ENCODE measurements at places on chromosomes 11 and 22. TPM values are rescaled to one million over a fixed set of nuclear protein-coding genes. Genes with fewer than 3 reads are reported as not detected.

CLMP gene
- 18.2 TPM for total RNA-seq

DNA sequence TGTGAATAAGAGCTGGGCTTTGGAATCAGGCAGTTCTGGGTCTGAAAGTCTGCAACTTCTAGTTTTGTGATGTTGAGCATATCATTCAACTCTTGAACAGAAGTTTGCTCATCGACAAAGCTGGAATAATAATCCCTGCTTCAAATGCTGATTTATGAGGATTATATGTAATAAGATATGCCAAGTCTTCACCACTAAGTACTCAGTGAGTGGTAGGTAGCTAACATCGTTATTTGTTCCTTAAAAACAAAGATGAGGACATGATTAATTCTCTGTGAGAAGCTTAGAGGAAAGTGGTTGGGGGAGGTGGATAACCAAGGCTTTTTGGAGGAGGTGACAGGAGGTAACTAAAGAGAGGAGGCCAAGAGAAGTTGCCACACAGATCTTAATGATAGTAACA is 96.5 kb downstream of the ME3 start:
- no peak for DNase-seq
- H3K4me3 ChIP-seq = no peak overlapping the region
- H3K4me1 ChIP-seq = peaks cover 5% of the 10 kb centered on the region
- no peak overlapping the region for H3K27ac ChIP-seq

DNA sequence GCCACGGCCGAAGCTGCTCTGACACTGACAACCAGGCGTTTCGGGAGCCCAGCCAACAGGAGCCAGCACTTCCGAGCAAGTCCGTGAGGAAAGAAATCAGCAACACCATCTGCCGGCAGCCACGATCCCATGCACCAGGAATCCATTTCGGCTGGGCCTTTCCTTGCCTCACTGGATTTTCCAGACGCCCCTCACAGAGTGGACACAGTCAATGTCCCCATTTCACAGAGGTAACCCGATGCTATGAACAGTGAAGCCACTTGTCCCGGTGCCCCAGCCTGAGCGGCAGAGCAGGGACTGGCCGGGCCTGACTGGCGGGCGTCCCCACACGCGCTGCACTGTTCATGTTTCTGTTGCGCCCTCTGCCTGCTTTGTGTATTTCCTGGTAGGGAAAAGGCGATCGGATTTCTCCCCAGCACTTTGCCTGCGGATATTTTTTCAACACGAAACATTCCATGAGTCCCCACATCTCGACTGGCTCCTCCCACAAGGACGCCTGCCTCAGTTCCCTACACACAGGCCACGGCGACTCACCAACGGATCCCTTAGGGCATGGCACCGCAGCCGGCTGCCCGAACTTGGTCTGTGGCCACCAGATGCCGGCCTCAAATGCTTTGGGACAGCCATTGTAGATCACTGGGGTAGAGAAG is 55.3 kb downstream of the TRMU start:
- H3K27me3 ChIP-seq = no peaks in the 10 kb centered on the region
- H3K36me3 ChIP-seq = no peaks in the 10 kb centered on the region
- DNase-seq = no peak
- 0 out of 2 replicates have a peak, but pooled peaks cover 3% of the 10 kb centered on the region for H3K4me1 ChIP-seq
- H3K27ac ChIP-seq = peak overlapping the region; percentile 57

DNA sequence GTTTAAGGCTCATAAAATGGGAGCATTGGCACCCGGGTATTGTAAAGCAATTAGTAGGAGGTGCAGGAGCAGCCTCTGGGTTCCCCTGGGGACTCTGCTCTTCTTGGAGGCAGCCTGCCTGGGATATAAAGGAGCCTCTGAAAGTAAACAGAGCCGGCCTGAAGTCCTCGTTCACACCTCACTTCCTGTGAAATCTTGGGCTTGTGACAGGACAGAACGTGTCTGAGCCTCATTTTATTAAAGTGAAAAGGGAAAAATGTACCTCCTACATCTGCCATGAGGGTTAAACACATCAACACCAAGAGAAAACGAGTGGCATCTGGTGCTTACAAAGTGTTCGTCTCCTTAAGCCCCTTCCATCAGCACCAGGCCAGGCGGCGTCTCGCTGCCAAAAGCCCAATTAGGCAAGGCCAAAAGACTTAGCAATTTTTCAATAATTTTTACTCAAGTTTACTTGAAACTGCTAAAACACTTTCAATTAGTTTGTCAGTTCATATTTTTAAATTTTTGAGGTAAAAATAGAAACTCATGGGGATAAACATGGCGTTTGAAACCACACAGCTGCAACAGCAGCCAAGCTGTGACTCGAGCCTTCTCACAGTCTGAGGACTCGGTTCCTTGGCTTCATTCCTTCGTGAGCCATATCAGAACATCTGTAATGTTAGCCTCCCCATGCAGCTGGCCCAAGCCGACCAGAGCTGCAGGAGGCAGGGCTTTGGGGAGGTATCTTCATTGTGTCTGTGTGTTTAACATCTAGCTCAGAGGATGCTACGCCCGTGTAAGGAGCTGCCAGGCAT is 33.6 kb downstream of the MAP6 start:
- H3K27ac ChIP-seq = no peak overlapping the region
- H3K4me3 ChIP-seq = no peak overlapping the region
- H3K27me3 ChIP-seq = no peaks in the 10 kb centered on the region

DNA sequence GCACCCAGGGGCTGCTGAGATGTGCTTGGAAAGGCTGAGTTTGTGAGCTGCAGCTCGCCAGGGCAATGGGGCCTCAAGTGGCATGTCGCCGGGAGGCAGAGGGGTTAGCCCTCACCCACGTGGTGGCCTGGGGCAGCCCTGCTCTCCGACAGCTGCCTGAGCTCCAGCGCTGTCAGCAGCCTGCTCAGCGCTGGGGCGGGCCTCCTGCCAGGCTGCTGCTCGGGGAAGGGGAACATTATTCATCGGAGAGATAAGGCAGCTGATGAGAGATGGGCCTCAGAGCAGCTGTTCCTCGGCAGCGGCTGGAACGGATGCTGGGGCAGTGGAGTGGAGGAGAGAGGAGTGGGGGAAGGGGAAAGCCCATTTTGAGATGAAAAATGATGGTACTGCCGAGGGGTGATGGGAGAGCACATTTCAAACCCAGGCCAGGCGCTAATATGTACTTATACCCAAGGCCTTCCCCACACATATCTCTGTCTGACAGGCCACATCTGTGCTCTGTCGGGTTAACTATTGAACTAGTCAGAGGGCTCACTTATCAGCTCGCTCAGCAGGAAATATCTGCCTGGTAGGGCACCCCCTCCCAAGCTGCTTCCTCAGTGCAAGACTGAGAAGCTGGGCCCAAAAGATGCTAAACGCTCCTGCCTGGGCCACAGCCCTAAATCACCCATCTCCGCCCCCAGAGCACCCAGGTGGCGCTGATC is 79.5 kb downstream of the TIMP3 start:
- no peak overlapping the region for H3K27ac ChIP-seq
- DNase-seq = no peak
- peaks cover 4% of the 10 kb centered on the region for H3K4me1 ChIP-seq
- H3K27me3 ChIP-seq = no peaks in the 10 kb centered on the region

DNA sequence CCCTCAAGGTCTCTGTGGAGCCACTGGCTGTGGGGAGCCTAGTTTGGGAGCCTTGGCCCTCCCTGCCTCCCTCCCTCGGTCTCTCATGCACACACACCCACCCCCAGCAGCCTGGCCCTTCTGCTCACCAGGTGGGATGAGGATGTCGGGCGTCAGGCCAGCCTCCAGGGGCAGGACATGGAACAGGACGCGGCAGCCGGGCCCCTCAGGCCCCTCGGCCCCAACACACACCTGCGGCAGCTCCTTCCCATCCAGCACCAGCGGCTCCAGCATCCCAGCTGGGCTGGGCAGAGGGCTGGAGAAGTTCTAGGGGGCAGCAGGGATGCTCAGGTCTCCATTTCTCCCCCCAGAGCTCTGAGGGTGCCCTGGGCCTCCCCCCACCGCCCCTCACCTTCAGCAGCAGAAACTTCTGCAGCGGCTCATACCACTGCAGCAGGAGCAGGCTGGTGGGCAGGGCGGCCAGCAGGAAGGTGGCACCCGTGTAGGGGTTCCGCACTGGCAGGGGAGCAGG is 11.2 kb downstream of the MAP4K2 start:
- H3K4me1 ChIP-seq = no peaks in the 10 kb centered on the region
- no peak overlapping the region for H3K27ac ChIP-seq
- no peak for DNase-seq
- H3K27me3 ChIP-seq = no peaks in the 10 kb centered on the region
- no peak overlapping the region for H3K4me3 ChIP-seq

DNA sequence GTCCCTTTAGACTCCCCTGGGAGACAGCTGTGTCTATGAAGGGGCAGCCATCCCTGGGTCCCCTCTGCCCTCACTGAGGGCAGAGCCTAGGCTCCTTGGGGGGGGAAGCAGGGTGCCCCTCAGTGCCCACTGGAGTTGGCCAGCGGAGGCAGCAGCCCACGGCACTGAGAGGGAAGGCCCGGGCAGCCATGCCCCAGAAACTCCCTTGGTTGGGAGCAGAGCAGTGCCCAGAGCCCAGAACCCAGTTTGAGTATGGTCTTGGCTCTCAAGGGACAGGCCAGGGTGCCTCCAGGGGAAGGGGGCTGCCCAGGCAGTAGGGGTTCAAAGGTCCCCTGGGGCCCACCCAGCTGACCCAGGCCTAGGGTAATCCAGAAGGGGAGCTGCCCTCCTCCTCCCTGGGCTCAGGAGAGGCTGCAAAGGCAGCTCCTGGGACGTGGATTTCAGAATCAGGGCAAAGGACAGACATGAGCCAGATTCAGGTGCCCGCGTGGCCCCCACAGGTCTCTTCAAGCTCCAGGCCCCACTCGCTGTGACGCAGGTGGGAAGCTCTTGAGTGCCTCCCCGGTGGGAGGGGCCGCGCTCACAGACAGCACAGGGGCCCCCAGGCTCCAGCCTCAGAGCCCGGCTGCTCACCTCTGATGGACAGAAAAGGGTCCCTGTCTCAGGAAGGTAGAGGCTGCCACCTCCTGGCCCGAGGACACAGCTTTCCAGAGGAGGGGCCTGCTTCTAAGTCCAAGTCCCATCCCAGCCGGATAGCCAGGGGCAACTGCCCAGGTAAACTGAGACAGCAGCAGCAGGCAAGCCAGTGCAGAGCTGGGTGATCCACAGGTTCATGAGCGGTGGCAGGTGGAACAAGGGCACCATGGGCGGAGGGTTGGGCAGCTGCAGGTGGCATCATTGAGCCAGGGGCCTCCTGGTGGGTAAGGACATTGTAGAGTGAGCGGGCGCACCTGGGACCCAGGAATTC is 2.6 kb downstream of the C11orf21 start:
- H3K4me1 ChIP-seq = no peaks in the 10 kb centered on the region
- peaks cover 4% of the 10 kb centered on the region for H3K27me3 ChIP-seq
- H3K36me3 ChIP-seq = no peaks in the 10 kb centered on the region

GRCh38 chr11:94806419-94806818 is 38.3 kb downstream of the AMOTL1 start:
- DNase-seq = no peak
- H3K4me1 ChIP-seq = peaks cover 17% of the 10 kb centered on the region
- H3K27me3 ChIP-seq = no peaks in the 10 kb centered on the region
- H3K27ac ChIP-seq = no peak overlapping the region

GRCh38 chr11:34926101-34926830 is 9.8 kb downstream of the PDHX start:
- no peak overlapping the region for H3K4me3 ChIP-seq
- peaks cover 26% of the 10 kb centered on the region for H3K4me1 ChIP-seq
- H3K27me3 ChIP-seq = no peaks in the 10 kb centered on the region
- H3K36me3 ChIP-seq = no peaks in the 10 kb centered on the region
- H3K27ac ChIP-seq = no peak overlapping the region
- no peak for DNase-seq

DNA sequence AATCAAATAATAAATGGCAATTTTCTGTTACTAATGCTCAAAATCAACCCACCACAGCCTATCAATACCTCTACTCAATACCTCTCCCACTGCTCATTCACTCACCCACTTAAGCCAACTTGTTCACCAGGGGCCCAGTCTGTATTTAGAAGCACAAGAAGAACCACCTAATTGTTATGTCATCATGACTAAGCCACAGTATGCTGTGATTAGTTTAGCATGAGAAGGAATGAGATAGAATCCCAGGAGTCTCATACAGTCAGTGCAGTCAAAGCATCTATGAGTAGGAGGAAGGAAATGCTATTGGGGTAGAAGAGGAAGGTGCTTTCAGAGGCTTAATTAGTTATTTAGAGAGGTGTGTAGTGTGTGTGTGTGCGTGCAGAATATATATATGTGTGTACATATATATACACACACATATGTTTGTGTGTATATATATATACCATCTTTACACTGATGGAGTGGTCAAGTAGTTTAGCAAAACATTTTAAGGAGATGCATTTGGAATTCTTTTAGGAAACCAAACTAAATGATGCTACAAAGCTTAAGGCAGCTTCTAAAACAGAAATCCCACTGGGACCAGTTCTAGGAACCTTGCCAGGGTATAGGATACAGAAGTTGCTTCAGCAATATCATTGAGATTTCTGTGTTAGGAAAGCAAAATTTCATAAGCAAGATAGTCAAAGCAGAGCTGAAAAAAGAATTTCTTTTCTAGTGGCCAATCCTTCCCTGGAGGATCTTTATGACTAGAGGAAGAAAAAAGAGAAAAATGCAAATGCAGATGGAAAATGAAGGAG is 27.5 kb downstream of the KCNA4 start:
- H3K27me3 ChIP-seq = peaks cover 9% of the 10 kb centered on the region
- no peaks in the 10 kb centered on the region for H3K4me1 ChIP-seq
- no peak overlapping the region for H3K4me3 ChIP-seq

DNA sequence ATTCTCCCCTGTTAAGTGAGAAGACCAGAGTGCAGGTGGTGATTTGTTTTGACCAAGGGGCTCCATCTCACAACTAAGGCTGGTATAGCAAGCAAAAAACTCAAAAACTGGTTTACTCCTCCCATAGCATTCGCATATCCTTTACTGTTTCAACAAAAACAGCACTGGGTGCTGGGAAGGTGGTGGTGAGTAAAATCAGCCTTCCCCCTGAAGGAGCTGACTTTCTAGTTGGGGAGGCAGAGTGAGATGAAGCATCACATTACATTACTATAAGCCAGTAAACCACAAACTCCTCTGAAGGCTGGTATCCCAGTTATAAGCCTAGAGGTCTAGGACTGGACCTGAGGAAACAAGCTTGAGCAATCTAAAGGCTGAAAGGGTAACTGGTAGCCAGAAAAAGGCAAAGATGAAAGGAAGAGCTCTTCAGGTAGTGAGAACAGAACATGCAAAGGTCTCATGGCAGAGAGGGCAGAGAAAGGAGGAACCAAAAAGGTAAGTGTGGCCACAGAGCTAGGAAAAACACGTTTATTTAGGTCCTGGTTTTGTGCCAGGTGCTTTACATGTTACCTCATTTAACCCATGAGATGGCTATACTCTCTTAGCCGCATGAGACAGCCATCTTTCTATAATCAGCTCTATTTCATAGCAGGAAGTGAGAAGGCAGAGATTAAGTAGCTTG is 22.3 kb downstream of the TMEM123 start:
- H3K36me3 ChIP-seq = peaks cover 49% of the 10 kb centered on the region
- H3K27ac ChIP-seq = peak overlapping the region; percentile 33
- no peak for DNase-seq
- peaks cover 32% of the 10 kb centered on the region for H3K4me1 ChIP-seq
- no peaks in the 10 kb centered on the region for H3K27me3 ChIP-seq

GRCh38 chr11:80031014-80031600 is 590.3 kb upstream of the TENM4 start:
- DNase-seq = no peak
- H3K36me3 ChIP-seq = no peaks in the 10 kb centered on the region
- no peak overlapping the region for H3K27ac ChIP-seq

All from WTC11 (cell line).